ENCODE measurements at places on chromosomes 6 and 20.

DNA sequence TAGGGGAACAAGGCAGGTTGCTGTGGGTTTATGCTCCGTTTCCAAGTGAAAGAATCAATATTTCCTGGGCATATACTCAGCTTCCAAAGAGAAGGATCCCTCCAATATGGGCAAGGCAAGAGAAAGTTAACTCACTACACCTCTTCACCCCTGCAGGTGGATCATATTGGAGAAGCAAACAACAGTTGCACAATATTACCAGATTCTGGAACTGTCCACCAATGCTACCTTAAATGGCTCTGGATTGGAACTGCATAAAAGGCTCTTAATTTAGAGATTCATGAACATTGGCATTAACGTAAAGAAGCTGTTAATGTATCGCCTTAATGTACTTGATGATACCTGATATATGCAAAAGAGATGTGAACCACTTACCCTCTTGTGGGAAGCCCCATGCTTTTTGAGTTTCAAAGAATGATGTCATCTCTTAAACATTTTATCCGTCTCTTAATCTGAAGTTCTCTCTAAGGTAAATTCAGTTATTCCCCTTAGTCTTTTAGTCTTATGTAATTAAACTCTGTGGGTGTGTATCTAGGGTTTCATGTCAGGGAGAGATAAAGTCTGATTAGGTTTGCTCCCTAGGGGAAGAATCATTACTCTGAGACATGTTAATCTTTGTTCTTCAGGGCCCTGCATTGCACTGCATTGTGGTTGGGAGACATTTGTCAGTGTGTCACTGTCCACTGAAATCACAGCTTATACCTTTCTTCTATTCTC, 99.5 kb downstream of the PHACTR1 start:
- DNase-seq, result no peak

DNA sequence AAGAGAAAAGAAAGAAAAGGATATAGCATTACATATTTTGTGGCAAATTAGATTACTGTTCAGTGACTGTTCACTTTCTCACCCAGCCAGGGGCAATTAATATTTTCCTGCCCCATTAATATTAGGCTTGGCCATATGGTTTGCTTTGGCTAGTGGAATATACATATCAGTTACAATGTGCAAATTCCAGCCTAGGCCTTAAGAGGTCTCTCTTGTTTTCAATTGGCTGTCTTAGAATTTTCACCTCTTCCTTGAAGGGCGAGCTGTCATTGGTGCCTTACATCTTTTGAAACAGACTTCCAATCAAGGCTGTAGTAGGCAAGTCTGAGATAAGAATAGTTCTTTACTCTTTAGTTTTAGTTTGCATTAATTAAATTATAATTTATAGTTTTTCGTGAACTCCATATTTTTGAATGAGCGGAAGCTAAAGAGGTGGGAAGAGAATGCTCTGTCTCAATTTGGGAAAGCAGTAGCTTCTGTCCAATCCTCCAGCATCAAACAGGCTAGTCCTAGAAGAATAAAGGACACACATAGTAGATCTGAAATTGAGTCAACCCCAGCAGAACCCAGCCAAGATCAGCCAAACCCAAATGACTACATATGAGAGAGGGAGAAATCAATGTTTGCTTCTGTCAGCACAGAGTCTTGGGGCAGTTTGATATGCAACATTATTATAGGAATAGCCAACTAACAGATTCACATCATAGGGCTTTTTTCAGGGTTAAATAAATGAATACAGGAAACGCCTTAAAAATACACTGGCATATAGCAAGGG, 6.3 kb upstream of the CSNK2A1 start:
- no peak for DNase-seq

GRCh38 chr6:170260686-170261085, 30.2 kb downstream of the DLL1 start:
- no peak for DNase-seq

DNA sequence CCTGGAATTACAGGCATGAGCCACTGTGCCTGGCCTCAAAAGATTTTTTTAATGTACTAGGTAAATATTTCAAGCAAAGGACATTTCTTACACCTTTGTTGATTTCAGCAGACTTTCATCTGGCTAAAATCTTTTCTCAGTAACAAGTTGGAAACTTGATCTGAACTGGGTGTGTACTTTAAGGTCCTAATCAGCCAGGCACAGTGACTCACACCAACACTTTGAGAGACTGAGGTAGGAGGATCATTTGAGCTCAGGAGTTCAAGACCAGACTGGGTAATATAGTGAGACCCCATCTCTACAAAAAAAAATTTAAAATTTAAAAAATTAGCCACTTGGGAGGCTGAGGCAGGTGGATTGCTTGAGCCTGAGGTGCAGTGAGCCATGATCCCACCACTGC, 7.0 kb upstream of the RALGAPA2 start:
- DNase-seq, result no peak

- no peak for DNase-seq
Observed at GRCh38 chr20:43798291-43799149, 71.7 kb upstream of the GTSF1L start.

DNA sequence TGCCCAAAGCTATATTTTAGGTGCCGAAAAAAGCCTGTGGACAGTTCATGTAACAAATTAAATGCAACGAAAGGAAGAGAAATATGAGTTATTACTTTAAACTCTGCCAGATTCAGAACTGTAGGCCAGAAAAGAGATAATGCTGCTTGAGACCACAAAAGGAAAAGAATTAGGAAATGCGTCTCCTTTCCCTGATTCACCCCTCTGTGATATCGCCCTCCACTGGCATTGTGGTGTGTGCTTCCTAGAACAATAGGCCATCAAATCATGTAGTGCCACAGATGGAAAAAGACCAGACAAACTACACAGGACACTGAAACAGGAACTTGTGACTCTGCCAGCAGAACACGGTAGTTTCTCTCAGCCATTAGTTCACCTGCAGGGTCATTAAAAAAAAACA, 14.7 kb upstream of the LAMA4 start:
- no peak for DNase-seq

DNA sequence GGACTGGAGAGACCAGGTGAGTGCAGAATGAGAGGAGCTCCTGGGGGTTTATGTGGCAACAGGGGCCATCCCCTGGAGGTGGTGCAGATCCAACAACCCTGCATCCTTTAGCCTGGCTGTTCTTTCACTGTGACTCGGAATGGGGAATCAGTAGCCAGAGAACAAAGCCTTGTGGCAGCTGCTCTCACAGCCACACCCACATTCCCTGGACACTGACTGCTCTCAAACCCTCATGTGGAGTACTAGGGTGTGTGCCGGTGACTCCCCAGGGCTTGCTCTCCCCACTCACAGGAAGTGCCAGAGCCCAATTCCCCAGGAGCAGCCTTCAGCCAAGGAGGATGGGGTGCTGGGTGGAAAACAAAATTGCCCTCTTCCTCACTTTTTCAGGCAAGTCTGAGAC, 30.2 kb upstream of the GGTLC1 start:
- no peak for DNase-seq
